ENCODE measurements at places on chromosomes 3 and 15. TPM values are rescaled to one million over a fixed set of nuclear protein-coding genes. Genes with fewer than 3 reads are reported as not detected.
A peak's percentile ranks its signal among the peaks of the same experiment; 100 is the strongest.

DNA sequence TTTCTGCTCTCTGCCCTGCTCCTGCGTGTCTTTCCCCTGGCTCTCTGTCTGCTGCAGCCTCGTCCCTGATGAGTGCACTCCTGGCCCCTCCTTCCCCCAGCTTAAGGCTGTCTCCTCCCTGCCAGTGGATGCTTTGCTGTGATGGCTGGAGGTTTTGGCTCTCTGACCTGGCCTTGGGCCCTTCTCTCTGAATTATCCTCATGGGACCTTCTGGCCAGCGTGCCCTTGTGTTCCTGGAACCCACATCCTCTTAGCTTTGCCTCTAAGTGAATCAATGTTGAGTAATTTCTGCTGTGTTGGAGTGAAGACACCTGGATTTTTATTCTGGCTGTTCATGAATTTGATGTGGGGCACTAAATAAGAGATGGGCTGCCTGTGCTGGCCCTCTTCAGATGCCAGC lies 9.8 kb upstream of the TNFAIP8L3 start:
- H3K36me3 ChIP-seq: peaks cover 2% of the 10 kb centered on the region
- no peak for DNase-seq
- peaks cover 9% of the 10 kb centered on the region for H3K27me3 ChIP-seq
- peaks cover 21% of the 10 kb centered on the region for H3K4me1 ChIP-seq
- no peak overlapping the region for H3K4me3 ChIP-seq

Gene SI
- not detected for total RNA-seq

DNA sequence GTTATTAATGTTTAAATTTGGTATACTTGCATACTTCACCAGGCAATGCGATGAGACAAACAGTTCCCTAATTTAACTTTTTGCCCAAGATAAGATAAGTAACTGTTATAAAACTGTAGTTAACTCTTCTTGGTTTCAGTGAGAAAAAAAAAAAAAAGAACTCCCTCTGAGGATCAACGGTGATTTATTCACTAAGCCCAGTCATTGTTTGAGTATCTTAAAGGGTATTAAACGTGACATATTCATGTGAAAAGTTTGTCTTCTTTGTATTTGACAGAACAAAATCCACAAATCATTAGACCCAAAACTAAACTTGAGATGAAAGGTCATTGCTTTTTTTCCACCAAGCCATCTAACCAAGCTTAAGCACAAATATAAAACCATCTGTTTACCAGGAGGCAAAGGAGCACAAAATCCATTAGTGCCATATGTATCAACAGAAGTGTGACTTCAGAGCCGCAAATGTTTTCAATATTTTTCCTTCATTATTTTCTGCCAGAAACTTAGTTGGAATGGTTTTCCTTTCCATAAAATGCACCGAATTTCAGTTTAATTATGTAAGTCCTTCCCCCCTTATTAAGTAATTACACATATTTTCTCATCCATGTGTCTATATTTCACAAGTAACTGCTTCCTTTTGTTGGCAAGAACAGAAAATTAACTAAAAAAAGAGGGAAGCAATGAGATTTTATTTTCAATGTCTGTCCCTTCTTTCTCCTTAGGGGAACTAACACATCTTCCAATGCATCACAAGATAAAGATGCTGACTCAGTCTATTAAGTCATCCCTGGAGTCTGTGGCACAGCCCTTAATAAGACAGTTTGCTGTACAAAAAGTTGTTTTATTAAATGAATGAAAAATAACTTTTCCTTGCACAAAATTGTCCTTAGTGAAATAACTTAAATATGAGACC lies 92.2 kb upstream of the RAP2B start:
- DNase-seq: no peak
- no peak overlapping the region for H3K4me3 ChIP-seq
- H3K27me3 ChIP-seq: no peaks in the 10 kb centered on the region
- peaks cover 11% of the 10 kb centered on the region for H3K4me1 ChIP-seq
- peak overlapping the region; percentile 59 for H3K27ac ChIP-seq

DNA sequence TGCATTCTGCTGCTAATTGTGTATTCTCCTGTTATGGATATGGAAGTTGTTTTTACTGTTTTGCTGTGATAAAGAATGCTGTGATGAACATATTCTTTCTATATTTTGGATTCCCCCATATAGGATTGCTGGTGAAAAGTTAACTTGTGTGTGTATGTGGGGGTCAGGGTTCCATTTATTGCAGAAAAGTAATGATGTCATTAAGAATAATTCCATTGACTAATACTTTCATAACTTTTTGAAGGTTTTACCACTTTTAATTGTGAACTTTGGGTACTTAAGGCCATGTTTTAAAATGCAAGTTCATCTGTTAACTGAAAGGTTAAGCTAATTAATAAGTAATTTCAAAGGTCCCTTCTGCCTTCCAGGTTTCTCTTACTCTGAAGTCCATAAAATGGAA lies 6.2 kb downstream of the NEO1 start:
- peaks cover 2% of the 10 kb centered on the region for H3K4me1 ChIP-seq
- no peaks in the 10 kb centered on the region for H3K36me3 ChIP-seq
- no peaks in the 10 kb centered on the region for H3K27me3 ChIP-seq
- H3K27ac ChIP-seq: no peak overlapping the region
- no peak for DNase-seq

- H3K4me1 ChIP-seq: peaks cover 38% of the 10 kb centered on the region
- H3K4me3 ChIP-seq: no peak overlapping the region
- peak overlapping the region; percentile 33 for H3K27ac ChIP-seq
- DNase-seq: no peak
- peaks cover 5% of the 10 kb centered on the region for H3K36me3 ChIP-seq
Observed at GRCh38 chr3:136838641-136839555, 20.0 kb downstream of the SLC35G2 start.

Gene TMEM108
- 7.1 TPM for total RNA-seq

DNA sequence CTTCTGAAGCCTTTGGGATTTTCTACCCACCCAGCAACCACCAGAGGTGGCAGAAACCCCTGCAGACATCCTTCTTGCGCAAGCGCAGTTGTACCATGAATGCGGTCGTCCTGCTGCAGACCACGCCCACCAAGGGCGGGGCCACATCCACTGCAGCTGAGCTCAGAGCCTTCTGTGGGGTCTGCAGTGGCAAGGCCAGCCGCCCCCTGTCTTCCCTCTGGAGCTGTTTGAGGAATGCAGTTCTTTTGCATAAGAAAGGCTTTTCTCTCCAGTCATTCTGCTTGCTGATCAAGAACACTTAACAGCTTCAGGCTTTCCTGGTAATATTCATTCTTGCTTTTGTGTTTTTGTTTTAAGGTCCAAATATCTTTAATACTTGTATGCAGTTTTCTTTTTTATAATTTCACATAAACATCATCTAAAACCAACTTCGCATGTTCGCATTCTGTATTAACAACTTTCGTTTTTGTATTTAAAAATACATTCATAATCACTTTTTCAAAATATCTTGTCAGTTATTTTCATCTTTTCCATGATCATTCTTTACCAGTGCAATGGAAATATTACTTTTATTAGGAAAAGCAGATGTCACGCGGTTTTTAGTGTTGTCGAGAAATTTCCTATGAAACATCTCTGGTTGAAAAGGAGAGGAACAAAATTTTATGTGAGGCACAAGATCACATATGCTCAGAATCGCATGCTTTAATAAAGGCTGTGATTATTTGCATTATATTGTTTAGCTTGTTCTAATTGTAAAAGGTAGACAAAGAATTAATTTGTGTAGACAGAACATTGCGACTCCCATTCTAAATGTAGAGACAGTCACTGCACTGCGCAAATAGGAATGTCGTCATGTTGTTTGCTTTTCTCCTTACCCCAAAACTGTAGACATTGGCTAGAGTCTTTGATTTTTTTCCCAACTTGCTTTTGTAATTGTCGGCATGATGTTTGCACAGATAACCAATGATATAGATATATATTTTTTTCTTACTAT lies 98.1 kb upstream of the SNRPN start:
- no peaks in the 10 kb centered on the region for H3K36me3 ChIP-seq
- H3K4me1 ChIP-seq: peaks cover 3% of the 10 kb centered on the region
- H3K4me3 ChIP-seq: no peak overlapping the region
- DNase-seq: no peak
- no peaks in the 10 kb centered on the region for H3K27me3 ChIP-seq
- no peak overlapping the region for H3K27ac ChIP-seq

DNA sequence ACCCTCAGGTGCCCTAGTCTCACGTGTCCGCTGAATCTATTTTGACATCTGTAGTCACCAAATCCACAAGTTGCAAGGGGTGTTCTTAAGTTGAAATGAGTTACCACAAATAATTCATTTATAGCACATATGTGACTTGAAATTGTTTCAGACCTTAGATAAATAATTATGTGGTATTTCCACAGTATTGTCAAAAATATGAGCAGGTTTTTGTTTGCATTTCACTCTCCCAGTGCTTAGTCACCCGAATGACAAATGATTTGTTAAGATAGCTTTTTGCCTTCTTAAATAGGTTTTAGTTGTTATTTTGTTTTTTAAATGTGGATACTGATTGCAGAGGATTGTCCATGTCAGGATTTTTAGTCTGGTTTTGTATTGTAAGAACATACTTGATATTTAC lies 2.6 kb downstream of the MFSD1 start:
- DNase-seq: no peak
- H3K4me1 ChIP-seq: peaks cover 46% of the 10 kb centered on the region
- no peak overlapping the region for H3K4me3 ChIP-seq
- H3K27ac ChIP-seq: no peak overlapping the region
- no peaks in the 10 kb centered on the region for H3K27me3 ChIP-seq

Gene IP6K2
- 72.3 TPM for total RNA-seq

- H3K36me3 ChIP-seq: no peaks in the 10 kb centered on the region
- no peak overlapping the region for H3K27ac ChIP-seq
- DNase-seq: no peak
- no peaks in the 10 kb centered on the region for H3K4me1 ChIP-seq
- peaks cover 19% of the 10 kb centered on the region for H3K27me3 ChIP-seq
- no peak overlapping the region for H3K4me3 ChIP-seq
Observed at GRCh38 chr3:190486533-190486864, 27.4 kb upstream of the IL1RAP start.

Gene ITIH1
- total RNA-seq: not detected

DNA sequence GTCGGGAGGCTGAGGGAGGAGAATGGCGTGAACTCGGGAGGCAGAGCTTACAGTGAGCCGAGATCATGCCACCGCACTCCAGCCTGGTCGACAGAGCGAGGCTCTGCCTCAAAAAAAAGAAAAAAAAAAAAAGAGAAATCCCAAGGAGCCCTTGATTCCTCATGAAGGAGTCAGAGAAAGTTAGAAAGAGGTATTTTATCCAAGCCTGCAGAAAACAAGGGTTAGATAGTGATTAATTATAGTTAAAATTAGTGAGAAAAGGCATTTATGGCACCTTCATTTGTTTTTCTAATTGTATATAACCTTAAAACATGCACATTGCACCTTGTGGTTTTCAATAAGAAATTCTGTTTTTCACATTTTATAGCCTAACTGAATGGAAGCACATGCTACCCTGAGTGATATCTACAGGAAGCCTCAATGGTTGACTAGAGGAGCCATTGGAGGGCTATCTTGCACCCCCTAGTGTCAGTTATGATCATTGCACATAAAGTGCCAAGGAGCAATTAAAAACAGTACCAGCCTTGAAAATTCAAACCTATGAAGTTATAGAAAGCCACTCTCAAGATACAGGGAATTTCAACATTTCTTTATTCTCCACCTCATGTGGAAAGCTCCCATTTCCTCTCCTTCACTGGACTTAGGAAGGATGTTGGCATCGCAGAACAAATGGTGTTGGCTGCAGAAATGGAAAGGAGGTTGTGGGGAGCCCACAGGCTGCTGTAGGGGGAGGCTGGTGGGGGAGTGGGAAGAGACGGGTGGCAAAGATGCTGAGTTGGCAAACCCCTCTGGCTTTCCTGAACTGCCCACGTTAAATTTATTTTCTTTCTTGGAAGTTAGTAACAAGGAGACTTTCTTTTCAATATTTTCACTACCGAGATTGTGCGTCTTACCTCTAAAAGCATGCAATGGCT lies 48.5 kb downstream of the ITGA11 start:
- peaks cover 46% of the 10 kb centered on the region for H3K36me3 ChIP-seq
- peak overlapping the region; percentile 26 for H3K4me3 ChIP-seq
- no peak for DNase-seq
- H3K4me1 ChIP-seq: peaks cover 70% of the 10 kb centered on the region

Gene SERPINI2
- total RNA-seq: not detected

Gene DUOXA1
- total RNA-seq: 0.82 TPM

DNA sequence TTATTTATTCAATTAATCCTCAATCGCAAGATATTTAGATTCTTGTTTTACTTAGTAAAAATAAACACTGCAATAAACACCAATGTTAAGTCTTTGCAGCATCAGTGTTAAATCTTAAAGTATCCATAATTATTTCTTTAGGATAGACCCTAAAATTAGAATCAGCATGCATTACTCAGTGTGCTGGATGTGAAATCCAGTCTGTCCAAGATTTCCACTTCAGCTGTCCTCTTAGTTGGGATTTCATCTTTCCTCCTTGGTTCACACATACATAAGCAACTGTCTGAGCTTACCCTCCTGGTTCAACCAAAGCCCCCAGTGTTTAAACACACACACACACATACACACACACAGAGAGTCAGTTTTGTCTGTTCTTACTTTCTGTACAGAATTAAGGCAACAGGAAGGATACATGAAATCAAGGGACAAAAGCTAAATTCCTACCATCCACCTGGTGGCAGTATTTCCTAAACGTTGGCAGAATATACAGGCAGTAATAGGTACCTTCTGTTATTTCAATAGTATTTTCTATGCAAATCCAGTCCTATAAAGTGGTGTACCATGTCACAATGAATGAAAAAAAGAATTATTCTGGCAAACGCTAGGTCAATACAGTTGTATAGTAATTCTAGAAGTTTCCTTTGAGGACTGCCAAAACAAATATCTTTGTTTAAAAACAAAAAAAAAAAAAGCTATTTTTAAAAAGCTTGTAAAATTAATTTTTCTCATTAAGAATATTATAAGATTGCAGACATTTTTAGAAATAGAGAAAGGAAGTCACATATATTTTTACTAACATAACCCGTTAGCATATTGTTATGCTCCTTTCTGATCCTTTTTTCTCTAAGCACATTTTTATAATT lies 27.3 kb upstream of the DMXL2 start:
- no peaks in the 10 kb centered on the region for H3K4me1 ChIP-seq
- H3K36me3 ChIP-seq: no peaks in the 10 kb centered on the region

- peaks cover 3% of the 10 kb centered on the region for H3K36me3 ChIP-seq
- no peak overlapping the region for H3K4me3 ChIP-seq
- H3K4me1 ChIP-seq: no peaks in the 10 kb centered on the region
Observed at GRCh38 chr3:121871430-121871829, 22.8 kb upstream of the SLC15A2 start.

Data from chondrocyte (in vitro differentiated cells).